Kidney glomerular epithelial cell (primary cell): ENCODE measurements at places on chromosomes 2 and 18.

GRCh38 chr2:160334028-160334741, 134.1 kb upstream of the ITGB6 start:
- no peak for DNase-seq

DNA sequence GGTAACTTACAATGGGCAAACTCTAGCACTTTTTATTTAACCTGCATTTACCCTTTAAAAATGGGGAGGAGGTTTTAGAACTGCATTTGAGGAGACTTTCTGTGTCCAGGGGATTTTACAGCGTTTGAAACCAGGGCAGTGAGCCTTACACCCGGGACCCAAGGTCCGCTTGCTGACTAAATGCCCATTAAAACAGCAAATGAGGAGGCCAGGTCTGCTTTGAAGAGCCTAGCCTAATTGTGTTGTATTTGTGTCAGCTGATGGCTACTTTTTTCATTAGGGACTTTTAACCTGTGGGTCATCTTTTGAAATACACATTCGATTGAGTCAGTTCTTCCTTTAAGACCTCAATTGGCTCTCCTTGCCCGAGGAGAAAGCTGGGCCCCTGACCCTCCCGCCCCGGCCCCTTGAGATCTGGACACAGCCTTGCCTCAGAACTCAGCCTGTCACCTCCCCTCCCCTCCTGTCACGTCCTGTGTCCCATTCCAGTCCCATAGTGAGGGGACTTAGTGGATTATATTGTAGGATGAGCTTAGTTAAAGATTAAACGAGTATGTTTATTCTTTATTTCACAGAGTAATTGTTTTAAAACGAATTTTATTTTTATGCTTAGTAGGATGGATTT, 69.0 kb downstream of the KLHL29 start:
- DNase-seq: no peak

DNA sequence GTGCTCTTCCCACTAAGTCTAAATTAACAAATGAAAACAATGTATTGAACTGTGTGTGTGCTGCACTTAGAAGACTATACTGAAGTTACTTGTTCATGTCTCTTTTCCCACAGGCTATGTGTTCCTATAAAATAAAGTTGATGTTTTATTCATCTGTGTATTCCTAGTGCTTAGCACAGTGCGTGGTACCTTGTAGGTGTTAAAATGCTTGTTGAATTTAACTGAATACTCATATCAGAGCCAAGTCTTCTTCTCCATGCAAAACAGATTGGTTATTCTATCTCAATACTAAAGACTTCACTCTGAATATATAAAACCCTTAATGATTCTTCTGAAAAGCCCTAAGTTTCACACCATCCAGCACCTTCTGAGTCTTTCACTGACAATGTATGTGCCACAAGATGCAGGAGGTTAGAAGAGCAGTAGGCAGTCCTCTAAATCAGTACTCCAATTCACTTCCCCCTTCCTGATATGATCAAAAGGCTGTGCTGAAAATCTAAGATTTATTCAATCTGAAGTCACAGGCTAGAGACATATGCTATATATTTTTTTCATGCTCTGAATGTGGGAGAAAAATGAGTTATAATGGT, 231.7 kb upstream of the CCDC150 start:
- no peak for DNase-seq

DNA sequence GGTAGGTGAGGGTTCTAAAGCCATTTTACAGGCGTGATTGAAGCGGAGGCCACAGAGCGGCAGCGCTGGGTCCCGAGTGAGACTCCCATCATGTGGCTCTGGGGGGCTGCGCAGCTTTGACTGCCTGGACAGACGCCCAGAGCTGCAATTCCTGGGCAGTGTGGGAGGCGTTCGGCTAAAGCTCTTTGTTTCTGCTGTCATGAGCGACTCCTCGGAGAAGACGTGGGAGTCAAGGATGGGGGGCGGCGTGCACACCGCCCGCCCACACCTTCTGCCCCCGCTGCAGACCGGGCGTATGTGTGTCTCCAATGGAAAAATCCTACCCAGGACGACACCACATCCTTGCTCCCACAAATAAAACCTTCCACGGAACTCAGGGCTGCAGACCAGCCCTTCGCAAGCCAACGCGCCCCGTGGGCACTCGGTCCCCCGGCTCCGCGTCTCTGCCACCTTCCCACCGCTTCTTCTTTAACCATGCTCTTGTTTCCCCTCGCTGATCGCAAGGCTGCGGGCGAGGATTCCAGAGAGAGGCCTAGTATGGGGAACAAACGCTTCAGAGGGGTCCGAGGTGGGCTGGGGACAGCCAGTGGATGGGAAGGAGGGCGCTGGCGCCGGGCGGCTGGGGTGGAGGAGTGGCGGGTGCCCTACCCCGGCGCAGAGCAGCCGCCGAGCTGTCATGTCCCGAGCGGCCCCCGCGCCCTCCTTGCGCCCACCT, 680 bp upstream of the LBH start:
- DNase-seq: peak; percentile 63

DNA sequence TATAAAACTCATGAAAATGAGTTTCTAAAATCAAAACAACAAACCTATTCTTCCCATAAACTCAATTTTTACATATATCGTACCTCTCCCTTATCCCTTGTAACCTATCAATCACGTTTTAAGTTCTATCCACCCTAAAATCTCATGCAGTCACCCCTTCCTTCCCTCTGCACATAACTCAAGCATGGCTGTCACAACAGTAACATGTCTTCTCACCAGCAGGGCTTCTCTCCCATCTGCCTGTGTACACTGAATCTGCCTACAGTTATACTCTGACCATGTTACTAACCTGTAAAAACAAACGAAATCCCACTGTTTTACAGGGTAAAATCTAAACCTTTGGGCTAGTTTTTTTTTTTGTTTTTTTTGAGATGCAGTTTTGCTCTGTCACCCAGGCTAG, 68.2 kb downstream of the MAP4K3 start:
- DNase-seq: no peak

- no peak for DNase-seq
Observed at GRCh38 chr2:189143925-189144324, 35.6 kb downstream of the COL5A2 start.

GRCh38 chr2:176291809-176292283, 22.6 kb downstream of the MTX2 start:
- no peak for DNase-seq

GRCh38 chr18:35163014-35163539, 77.8 kb upstream of the ZNF397 start:
- peak; percentile 27 for DNase-seq

- no peak for DNase-seq
Observed at GRCh38 chr18:72114801-72115594, 429.1 kb downstream of the CBLN2 start.

GRCh38 chr2:47189635-47190034, 34.5 kb upstream of the STPG4 start:
- DNase-seq: peak; percentile 91

- DNase-seq: no peak
Observed at GRCh38 chr18:55161916-55162315, 202.7 kb upstream of the CCDC68 start.

DNA sequence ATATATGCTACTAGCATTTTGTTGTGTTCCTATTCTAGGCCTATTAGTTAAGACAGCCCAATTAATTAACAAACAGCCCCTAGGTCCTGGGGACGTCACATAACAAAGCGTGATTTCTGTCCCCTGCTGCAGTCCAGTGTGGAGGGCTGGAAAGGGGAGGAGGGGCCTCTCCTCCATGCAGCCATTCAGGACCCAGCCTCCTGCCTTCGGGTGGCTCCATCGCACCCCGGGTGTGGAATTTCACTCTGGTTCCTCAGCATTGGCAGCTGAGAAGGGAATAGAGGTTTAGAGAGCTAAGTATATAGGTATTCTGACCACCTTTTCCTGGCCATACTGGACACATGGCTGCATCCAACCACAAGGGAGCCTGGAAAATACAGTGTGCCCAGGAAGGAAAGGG, 42.4 kb downstream of the MC2R start:
- no peak for DNase-seq

DNA sequence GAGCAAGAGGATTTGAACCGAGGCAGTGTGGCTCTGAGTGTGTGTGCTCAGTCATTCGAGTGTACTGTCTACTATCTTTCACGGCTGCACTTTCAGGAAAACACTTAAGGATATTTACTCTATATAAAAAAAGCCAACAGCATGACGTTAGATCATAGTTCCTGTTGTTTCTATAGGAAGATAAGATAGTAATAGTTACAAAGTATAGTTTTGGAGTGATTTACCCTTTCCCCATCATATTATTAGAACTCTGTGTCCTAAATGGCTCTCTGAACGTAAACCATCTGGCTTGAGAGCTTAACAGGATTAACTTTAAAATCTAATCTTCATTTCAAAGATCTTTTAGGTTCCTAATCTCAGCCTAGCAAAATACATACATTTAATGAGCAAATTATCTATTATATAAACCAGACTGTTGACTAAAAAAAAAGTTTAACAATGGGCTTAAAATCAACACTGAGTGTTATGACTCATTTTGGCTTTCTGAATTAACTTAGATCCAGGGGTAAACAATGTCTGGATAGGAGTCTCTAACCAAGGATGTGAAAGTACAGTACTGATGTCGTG, 150.3 kb upstream of the DNMT3A start:
- no peak for DNase-seq

DNA sequence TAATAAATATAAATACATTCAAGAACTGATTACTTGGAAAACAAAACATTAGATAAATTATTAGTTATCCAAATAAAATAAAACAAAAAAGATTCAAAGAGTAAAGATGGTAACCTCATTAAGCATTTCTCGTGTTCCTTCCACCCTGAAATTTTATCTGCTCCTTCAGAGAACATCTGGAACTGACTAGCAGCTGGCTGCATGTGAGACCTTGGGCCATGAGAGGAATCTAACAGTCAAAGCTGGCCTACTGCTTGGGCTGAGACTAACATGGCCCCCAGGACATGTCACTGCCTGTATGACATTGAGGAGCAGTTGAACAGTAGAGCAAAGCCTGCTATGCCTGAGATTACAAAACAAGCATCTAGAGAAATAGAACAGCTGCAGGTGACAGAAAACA, 208.5 kb upstream of the ZSWIM2 start:
- no peak for DNase-seq

DNA sequence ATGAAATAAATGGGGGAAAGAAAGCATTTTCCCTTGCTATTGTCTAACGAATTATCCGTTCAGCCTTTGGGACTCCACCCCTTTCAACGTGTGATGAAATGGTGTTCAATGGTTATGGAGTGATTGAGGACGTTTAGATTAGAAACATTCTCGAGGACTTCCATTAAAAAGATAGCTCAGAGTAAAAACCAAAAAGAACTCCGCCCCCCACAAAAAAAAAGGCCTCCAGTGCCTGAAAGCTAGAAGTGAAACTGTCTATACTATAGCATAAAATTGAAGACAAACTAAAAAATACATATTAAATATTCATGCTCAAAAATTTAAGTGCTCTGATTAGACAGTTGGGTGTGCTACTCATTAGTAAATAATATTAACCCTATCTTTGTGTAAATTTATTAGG, 3.0 kb upstream of the ZNF516 start:
- no peak for DNase-seq

- DNase-seq: no peak
Observed at GRCh38 chr2:145283131-145283530, 763.2 kb upstream of the ZEB2 start.

DNA sequence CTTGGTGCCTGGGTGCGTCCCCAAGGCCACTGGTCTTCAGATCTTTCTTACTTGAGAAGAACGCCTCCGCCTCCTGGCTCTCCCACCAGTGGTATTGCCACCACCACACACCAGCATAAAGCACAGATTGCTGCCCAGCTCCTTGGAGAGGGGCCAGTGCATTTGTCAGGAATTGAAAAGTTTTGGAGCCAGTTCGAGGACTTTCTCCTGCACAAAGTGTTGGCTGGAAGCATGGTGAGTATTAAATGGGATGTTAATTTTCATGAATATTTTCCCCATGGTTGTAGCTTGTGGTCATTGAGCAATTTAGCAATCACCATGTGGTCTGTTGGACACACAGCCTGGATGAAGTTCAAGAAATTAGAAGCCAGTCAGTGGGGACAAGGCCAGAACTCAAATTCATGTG, 684.6 kb upstream of the FANCL start:
- DNase-seq: no peak

GRCh38 chr2:66443979-66444861, 9.3 kb downstream of the MEIS1 start:
- peak; percentile 8 for DNase-seq

- peak; percentile 38 for DNase-seq
Observed at GRCh38 chr2:181371782-181372645, 85.2 kb upstream of the ITGA4 start.

DNA sequence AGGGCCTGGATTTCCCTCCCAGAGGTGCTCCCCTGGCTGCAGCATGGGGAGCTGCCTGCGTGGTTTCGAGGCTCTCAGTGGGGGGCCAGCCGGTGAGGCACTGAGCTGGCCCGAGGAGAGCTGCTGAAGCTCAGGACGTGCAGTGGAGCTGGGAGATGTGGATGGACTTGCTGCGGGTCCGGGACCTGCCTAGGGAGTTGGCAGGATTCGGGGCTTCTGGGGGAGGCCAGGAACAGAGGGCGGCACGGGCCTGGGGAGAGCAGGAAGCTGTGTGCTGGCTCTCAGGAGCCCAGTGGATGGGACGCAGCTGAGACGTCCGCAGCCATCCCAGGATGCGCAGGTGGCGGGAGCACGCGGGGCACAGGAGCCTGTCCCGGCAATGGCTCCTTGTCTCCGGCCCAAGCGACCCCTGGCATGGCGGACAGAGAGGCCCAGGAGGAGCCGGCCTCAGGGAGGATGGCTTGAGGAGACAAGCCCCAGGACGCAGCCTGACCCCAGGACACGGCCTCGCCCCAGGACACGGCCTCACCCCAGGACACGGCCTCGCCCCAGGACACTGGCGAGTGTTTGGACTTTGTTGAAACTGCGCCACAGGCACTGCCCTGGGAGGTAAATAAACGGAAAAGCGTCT, 116.1 kb downstream of the NFATC1 start:
- no peak for DNase-seq

DNA sequence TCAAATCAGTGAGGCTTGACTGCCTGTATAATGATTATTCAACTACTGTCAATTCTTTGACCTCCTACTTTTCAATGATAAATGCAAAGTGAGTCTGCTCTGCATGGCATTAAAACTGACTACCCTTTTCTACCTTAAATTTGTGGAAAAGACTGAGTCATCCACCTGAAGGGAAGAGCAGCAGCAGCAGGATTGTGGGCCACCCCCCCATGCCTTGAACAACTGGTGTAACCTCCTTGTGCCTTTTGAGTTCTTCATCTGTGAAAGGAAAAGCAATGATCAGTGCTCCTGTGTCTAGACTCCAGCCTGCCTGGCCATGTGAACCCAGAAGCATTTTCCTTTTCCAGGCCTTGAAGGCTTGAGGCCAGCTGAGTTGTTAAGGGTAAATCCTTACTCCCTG, 102.9 kb downstream of the OSR1 start:
- peak; percentile 55 for DNase-seq

GRCh38 chr18:58522132-58522531, 106.8 kb downstream of the ALPK2 start:
- peak; percentile 59 for DNase-seq

DNA sequence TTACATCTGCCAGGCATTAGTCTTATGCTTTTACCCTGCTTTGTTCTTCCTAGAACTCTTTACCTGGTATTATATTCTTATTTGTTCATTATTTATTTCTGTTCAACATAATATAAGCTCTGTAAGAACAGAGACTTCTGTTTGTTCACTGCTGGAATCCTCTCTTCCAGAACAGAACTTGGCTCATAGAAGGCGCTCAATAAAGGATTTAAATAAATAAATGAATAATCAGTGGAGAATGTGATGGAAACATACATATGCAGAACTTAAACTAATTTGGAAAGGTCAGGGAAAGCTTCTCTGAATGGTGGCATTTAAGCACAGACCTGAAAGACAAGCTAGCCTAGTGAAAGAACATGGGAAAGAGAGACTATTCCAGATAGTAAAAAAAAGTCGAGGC, 24.3 kb downstream of the NCKAP1 start:
- DNase-seq: no peak
